ENCODE measurements at places on chromosomes 12 and 14.

GRCh38 chr12:2306012-2306411 is 253.2 kb downstream of the CACNA1C start:
- DNase-seq = no peak

GRCh38 chr14:58724702-58725101 is 86.9 kb downstream of the DACT1 start:
- DNase-seq = no peak

DNA sequence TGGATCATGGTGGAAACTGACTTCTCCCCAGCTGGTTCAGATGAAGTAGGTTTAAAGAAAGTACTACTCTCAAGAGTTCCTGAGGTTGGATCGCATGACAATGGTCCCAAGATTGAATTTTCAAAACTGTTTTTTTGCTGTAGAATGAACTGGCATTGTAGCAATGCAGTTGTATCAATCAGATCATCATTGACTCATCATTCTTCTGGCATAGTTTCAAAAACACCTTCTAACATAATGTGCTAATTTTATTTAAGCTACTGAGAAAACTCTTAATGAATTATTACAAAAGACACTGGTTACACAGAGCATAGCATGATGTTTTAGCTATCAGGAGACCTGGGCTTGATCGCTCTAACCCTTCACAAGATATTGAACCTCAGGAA is 384.5 kb upstream of the DCN start:
- no peak for DNase-seq

GRCh38 chr12:94671917-94672316 is 21.6 kb upstream of the TMCC3 start:
- DNase-seq = no peak

- DNase-seq = no peak
These were observed 396.6 kb downstream of the AACS start for GRCh38 chr12:125461831-125462230.

DNA sequence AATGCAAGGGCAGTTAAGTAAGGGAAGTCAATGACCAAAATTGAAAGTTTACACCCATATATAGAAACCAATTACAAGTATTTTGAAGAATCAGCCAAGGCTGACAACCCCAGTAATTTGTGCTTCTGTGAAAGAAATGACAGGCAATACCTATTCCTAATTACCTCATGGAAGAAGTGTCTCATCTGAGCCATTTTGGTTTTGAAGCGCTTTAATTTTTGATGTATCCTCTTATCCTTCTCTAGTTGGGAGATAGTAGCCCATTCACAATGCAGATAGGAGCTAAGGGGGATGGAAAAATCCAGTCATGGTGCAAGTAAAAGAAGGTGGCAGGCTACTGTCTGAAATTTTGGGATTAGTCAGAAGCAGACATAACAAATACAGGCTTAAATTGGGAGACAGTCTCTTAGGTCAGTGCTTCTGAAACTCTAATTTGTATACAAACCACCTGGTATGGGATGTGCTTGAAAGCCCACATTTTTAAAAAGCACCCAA is 30.4 kb upstream of the SUPT16H start:
- no peak for DNase-seq

DNA sequence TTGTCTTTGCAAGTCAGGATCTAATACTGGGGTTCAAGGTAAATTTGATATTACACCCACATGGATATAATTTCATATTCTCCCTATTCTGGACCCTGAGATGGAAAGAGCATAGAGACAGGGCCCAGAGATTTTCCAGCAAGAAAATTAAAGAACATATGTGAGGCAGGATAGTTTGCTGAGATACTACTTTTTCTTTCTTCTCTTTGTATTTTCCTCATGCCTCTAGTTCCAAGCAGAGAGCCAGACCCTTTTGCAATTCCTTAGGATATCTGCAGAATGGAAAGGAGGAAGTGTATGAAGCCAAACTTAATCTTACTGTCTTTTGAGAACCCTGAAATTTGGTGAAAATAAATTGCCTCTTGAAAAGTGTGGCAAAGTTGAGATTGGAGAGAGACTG is 34.0 kb upstream of the RNASE3 start:
- DNase-seq = no peak
